RPMI7951 (cell line): ENCODE measurements at places on chromosomes 11 and 22. TPM values are rescaled to one million over a fixed set of nuclear protein-coding genes. Genes with fewer than 3 reads are reported as not detected.

The POU2AF3 gene
- 0.24 TPM in 1 of 2 replicates, not detected in the other for total RNA-seq

- DNase-seq, result no peak
Observed at GRCh38 chr11:133474461-133474860, 57.8 kb downstream of the OPCML start.

DNA sequence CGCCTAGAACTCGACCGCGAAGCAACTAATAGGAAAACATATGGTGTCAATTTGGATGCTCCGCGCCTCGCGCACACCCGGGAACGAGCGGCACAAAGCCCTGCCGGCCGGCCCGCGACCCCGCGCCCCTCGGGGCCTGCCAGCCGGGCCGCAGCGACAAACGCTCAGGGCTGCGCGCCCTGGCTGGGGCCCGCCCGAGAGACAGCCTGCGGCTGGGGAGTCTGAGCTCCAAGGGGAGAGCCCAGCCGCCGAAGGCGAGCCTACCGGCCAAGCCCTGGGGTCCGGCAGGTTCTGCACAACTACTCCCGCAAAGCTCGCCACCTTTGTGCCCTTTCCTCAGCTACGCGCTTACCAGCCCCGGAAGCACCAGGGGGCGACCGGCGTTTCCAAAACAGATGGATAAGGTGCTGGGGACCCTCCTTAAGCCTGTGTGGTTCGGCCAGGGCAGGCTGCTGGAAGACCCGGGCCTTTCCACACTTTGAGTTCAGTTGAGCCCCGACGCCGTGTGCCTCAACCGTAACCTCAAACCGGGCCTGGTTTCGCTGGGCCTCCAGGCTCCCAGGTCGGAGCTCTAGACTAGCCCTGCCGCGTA lies 6.0 kb downstream of the PAX6 start:
- no peak for DNase-seq

DNA sequence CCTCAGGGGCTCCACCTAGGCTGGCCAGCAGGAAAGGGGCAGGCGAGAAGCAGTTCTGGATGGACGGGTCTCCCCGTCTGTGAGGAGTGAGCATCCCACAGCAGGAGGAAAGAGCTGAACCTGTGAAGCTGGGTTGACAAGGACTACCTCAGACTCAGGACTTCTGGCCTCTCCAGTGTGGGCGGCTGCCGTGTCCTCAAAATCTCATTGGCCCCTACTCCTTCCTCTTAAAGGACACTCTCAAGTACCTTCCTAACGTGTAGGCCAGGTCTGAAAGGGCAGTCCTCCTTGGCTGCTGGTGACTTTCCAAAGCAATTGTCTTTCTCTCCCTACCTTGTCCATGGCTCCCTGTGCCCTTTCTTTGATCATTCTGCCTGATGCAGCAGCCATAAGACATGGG lies 107.0 kb upstream of the AKIP1 start:
- no peak for DNase-seq

The TEX54 gene
- not detected in 2 replicates for total RNA-seq

The TTC12 gene
- 9.1 and 16.3 TPM in 2 replicates for total RNA-seq

DNA sequence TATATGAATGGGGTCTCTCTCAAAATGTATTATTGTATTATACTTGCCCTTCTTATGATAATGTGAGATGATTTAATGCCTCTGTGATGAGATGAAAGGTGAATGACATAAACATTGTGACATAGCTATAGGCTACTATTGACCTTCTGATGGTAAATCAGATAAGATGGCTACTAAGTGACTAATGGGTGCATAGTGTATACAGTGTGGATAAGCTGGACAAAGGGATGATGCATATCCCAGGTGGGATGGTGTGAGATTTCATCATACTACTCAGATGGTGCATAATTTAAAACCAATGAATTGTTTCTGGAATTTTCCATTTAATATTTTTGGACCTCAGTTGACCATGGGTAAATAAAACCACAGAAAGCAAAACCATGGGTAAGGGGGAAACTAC lies 243.5 kb downstream of the SBF2 start:
- peak; percentile 49 for DNase-seq

DNA sequence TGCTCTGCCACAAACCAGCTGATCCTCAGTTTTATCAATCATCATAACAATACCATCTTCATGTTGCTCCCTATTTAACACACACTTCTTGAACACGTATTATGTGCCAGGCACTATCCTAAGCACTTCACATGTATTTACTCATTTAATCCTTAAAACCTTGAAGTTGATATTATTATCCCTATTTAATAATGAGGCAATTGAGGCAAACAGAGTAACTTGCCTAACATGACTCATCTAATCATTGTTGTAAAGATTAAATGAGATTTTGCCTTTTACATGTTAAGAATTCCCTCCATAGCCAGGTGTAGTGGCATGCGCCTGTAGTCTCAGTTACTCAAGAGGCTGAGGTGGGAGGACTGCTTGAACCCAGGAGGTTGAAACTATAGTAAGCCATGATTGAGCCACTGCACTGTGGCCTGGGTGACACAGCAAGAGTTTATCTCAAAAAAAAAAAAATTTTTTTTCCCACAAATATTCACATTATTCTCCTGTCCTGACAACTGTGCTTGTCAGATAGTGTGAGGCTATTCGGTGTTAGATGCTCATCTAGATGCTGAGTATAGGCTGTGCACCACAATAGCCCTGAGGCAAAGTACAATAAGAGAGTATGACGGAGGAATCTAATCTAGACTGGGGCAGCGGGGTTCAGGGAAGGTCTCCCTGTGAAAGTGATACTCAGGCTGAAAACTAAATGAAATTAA lies 13.4 kb downstream of the CKAP5 start:
- peak; percentile 54 for DNase-seq

- peak; percentile 41 for DNase-seq
Observed at GRCh38 chr11:28123151-28123581, 15.0 kb downstream of the METTL15 start.

GRCh38 chr11:99987821-99988470 lies 699.1 kb upstream of the ARHGAP42 start:
- no peak for DNase-seq

DNA sequence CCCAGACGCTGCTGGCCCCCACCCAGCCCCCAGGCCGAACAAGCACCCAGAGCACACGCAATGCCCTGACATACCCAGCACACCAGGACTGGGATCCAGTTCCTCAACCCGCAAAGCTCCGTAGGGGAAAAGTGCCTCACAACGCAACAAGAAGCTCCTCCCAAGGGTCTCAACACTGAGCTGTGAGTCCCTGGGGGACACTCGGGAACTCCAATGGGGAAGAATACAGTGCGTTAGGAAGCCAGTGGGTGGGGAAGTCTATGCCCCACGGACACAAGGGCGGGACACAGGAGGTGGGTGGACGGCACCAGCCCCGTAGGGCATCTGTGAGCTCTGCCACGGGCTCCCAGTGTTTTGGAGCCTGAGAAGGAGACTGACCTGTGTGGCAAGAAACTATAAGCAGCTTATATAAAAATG lies 1.6 kb downstream of the DEAF1 start:
- DNase-seq, result no peak

- peak; percentile 26 for DNase-seq
Observed at GRCh38 chr11:102430158-102430836, 22.3 kb downstream of the TMEM123 start.

DNA sequence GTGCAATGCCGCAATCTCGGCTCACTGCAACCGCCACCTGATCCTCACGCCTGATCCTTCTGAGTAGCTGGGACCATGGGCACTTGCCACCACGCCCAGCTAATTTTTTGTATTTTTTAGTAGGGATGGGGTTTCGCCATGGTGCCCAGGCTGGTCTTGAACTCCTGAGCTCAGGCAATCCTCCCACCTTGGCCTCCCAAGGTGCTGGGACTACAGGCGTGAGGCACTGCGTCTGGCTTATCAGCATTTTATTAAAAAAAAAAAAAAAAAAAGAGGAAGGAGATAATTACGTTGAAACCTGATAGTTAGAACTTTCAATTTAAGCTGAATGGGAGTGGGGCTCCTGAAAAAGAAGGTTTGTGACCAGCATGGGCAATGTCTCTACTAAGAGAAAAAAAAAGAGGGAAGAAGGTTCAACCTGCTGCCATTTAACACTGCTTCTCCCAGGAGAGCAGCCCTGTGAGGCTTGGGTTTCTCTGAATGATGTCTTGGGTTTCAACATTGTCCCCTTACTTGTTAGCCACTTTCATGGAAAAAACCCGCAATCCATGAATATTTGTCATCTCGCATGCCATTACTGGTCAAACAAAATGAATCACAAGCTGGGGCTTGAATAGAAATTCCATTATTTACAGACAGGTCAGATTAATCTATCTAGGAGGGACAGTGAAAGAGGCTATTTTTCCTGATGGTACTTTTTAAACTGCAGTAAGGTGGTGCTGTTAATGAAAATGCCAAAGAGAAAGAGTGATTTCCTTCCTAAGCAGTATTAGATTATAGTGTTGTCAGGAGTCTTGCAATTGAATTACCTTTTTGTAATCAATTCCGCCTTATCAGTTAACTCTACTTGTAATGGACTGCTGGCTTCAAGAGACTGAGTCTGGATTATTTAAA lies 72.5 kb downstream of the PACS1 start:
- peak; percentile 41 for DNase-seq

The DERL3 gene
- total RNA-seq, result 1.9 and 4.2 TPM in 2 replicates

GRCh38 chr11:127805771-127806170 lies 781.6 kb downstream of the ETS1 start:
- no peak for DNase-seq

GRCh38 chr11:119307219-119307618 lies 9.7 kb downstream of the MCAM start:
- no peak for DNase-seq
